ENCODE measurements at places on chromosomes 7 and 10.

DNA sequence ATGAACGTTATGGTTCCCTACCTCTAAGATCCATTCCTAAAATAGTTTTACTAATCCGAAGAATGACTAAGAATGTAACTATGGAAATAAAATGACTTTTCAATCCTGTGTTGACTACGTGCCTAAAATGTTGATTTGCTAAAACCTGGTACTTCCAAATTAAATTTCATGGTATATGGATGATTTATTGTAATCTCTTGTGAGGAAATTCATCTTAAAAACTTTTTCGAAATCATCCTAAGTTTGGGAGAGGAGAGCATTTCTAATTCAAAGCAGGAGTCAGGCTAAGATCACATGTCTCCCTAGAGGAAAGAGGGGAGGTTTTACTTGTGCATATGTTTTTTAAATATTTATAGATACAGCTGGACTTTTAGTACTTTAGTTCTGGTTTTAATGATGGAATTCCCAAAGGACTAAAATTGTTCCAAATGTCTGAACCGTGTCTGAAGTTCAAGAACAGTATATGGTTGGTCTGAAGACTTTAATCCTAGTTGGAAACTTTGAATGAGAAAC is 483.9 kb downstream of the AUTS2 start:
- peak; percentile 12 for DNase-seq

DNA sequence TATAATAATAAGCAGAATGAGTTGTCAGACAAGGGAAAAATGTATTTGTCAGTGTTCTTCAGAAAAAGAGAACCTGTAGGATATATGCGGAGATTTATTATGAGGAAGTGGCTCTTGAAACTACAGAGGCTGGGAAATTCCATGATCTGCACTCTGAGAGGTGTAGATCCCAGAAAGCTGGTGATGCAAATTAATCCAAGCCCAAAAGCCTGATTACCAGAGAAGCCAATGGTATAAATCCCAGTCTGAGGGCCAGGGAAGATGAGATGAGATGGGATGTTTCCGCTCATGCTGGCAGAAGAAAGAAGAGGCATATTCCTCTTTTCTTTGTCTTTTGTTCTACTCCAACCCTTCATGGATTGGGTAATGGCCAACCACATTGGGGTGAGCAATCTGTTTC is 732.8 kb upstream of the IGFBP3 start:
- DNase-seq: no peak

GRCh38 chr7:142602756-142603155 is 146.5 kb upstream of the PRSS1 start:
- DNase-seq: no peak

DNA sequence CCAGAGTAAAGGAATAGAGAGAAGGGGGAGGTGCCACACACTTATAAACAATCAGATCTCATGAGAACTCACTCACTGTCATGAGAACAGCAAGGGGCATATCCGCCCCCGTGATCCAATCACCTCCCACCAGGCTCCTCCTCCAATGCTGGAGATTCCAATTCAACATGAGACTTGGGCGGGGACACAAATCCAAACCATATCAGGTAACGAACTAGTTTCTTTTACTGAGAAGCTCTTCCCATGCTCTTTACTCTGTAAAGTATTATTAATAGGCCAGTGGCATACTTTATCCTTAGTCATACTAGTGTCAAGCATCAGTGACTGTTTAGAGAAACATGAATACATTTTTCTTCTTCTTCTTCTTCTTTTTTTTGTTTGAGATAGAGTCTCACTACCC is 39.4 kb upstream of the ZNF488 start:
- no peak for DNase-seq

DNA sequence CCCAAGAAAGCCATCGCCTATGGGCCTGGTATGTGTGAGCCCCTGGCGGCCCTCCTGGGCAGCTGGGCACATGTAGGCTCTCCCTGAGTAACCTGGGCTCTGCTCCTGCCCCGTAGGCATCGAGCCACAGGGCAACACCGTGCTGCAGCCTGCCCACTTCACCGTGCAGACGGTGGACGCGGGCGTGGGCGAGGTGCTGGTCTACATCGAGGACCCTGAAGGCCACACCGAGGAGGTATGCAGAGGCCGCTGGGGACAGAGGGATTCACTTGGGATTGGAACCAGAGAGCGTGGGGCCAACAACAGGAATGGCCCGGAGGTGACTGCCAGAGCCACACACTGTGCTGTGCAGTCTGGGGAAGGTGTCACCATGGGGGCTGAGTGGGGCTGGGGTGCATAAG is 7.3 kb downstream of the FLNC start:
- DNase-seq: no peak

GRCh38 chr10:77391605-77392235 is 245.9 kb downstream of the KCNMA1 start:
- peak; percentile 94 for DNase-seq
